ENCODE measurements at places on chromosomes 5 and 9. TPM values are rescaled to one million over a fixed set of nuclear protein-coding genes. Genes with fewer than 3 reads are reported as not detected.

DNA sequence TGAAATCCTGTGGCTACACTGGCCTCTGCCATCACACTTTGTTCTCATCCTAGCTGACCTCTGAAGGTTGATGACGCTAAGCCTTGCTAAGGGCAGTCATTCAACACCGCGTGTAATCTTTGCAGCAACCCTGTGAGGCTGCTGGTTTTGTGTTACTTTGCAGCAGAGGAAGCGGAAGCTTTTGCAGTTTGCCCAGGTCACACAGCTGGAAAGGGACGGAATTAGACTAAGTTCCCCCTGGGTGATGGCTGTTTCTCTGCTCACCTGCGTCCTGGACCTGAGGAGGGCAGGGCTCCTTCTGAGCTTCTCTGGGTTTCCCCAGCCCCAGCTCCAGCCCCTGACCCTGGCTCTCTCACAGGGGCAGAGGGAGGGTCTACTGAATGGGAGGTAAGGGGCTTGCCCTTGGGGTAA, 7.3 kb upstream of the SLC25A51 start:
- no peaks in the 10 kb centered on the region for H3K36me3 ChIP-seq
- no peak overlapping the region for H3K4me3 ChIP-seq
- H3K27ac ChIP-seq = no peak overlapping the region
- no peaks in the 10 kb centered on the region for H3K4me1 ChIP-seq
- no peak for DNase-seq

GRCh38 chr5:11045411-11045810, 284.4 kb upstream of the DAP start:
- no peaks in the 10 kb centered on the region for H3K36me3 ChIP-seq
- H3K27me3 ChIP-seq = no peaks in the 10 kb centered on the region
- no peak overlapping the region for H3K4me3 ChIP-seq
- H3K27ac ChIP-seq = no peak overlapping the region
- no peak for DNase-seq

DNA sequence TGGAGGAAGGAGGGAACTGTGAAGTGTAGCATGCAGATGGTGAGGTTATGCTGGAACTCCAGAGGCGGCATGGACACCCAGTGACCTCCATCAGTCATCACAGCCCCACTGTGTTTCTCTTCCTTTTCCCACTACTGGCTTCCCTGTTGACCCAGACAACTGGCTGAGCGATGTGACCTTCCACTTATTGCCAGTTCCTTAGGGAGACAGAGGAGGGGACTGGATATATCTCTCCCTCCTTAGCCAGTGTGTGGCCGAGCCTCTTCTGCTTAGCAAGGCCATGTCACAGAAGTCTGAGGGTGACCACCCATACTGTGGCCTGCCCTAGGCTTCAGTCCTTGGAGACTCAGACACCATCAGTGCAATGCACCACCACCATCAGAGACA, 3.0 kb upstream of the PHYKPL start:
- H3K27ac ChIP-seq = no peak overlapping the region
- no peaks in the 10 kb centered on the region for H3K36me3 ChIP-seq
- DNase-seq = no peak
- peaks cover 16% of the 10 kb centered on the region for H3K4me1 ChIP-seq
- no peaks in the 10 kb centered on the region for H3K27me3 ChIP-seq

GRCh38 chr5:84272771-84273516, 111.7 kb downstream of the EDIL3 start:
- H3K4me1 ChIP-seq = no peaks in the 10 kb centered on the region
- no peak overlapping the region for H3K4me3 ChIP-seq
- H3K27ac ChIP-seq = no peak overlapping the region
- no peaks in the 10 kb centered on the region for H3K27me3 ChIP-seq

DNA sequence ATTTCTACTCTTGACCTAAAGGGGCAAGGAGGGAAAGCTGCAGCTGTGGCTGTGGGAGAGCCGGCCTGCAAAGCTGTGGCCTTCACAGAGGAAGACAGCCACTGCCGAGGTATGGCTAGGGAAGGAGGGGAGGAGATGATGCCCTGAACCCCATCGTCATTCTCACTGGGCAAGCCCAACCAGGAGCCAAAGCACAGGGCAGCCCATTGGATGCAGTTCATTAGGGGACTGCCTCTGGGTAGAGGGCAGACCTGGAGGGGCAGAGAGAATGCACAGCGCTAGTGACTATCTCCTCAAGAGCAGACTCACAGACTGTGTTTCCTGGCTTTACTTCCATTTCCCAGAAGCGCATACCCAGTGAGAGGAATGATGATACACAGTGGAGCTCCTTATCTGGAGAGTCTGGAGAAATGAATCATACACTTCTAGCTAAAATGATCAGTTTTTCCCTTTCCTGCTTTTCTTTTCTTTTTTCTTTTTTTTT, 47.2 kb upstream of the TTC23L start:
- H3K27ac ChIP-seq = peak overlapping the region; percentile 80
- H3K27me3 ChIP-seq = no peaks in the 10 kb centered on the region
- no peaks in the 10 kb centered on the region for H3K36me3 ChIP-seq
- H3K4me1 ChIP-seq = no peaks in the 10 kb centered on the region
- no peak overlapping the region for H3K4me3 ChIP-seq
- peak; percentile 47 for DNase-seq

DNA sequence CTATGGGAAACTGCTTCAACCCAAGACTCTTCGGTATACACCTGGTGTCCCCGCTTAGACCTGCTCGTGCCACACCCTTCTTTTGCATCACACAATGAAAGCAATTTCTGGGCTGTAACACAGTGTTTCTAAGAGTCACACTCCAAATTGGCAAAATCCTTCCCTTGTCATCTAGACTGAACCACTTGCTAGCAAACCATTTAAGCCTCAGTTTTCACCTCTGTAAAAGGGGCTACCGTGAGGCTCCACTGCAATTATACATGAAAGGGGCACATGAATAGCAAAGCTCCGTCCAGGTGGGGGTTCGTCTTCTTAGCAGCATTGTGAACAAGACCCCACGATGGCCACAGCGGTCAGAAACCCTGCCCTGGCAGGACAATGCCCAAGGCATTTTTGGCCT, 166.8 kb downstream of the PAX5 start:
- peaks cover 6% of the 10 kb centered on the region for H3K4me1 ChIP-seq
- H3K27me3 ChIP-seq = peaks cover 50% of the 10 kb centered on the region
- no peaks in the 10 kb centered on the region for H3K36me3 ChIP-seq
- H3K27ac ChIP-seq = no peak overlapping the region

The HTR1A gene
- total RNA-seq = 0.57 TPM

The SLC22A4 gene
- total RNA-seq = 1.4 TPM

The SCGB3A1 gene
- not detected for total RNA-seq

All from hepatocyte (in vitro differentiated cells).